ENCODE measurements at places on chromosomes 6 and 20. TPM values are rescaled to one million over a fixed set of nuclear protein-coding genes. Genes with fewer than 3 reads are reported as not detected.

CTCFL gene
- total RNA-seq: 0.04 TPM

RBM39 gene
- 216 TPM for total RNA-seq

DACT2 gene
- total RNA-seq: 0.06 TPM

EGFL8 gene
- 1.2 TPM for total RNA-seq

AK9 gene
- total RNA-seq: 1.3 TPM

MCHR2 gene
- total RNA-seq: not detected

TMEM74B gene
- 3.3 TPM for total RNA-seq

LPIN3 gene
- 19.2 TPM for total RNA-seq

BHLHE23 gene
- total RNA-seq: not detected

LRRC73 gene
- total RNA-seq: 0.56 TPM

PRDM13 gene
- 1.0 TPM for total RNA-seq

KCNK17 gene
- not detected for total RNA-seq

ZFP57 gene
- not detected for total RNA-seq

PHIP gene
- total RNA-seq: 3.1 TPM

CALHM5 gene
- total RNA-seq: 0.06 TPM

KIAA0408 gene
- 5.6 TPM for total RNA-seq

CLVS2 gene
- 0.15 TPM for total RNA-seq

COL11A2 gene
- 0.51 TPM for total RNA-seq

LHFPL5 gene
- 0.16 TPM for total RNA-seq

TPX2 gene
- total RNA-seq: 119 TPM

COL9A3 gene
- total RNA-seq: 0.54 TPM

Data from A549 treated with dexamethasone at 1 μM for 4 hours (cell line).